ENCODE measurements at places on chromosomes 2 and 18.

DNA sequence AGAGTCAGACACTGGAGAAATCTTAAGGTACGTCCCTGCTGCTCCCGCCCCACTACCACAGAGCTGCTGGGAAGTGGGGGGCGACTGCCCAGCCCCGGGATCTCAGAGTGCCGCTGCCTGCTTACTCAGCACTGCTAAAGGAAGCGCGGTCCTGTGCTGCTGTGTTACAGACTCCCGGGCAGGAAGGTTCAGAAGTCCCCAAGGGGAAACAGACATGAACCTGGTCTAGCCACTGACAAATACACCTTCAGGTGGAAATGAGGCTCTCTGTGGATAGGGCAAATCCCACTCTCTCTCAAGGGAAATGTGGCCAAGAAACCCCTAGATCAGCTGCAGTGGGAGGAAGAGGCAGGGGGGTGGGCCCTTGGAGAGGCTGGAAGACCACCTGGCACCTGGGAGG lies 13.7 kb downstream of the MTERF4 start:
- DNase-seq: no peak

DNA sequence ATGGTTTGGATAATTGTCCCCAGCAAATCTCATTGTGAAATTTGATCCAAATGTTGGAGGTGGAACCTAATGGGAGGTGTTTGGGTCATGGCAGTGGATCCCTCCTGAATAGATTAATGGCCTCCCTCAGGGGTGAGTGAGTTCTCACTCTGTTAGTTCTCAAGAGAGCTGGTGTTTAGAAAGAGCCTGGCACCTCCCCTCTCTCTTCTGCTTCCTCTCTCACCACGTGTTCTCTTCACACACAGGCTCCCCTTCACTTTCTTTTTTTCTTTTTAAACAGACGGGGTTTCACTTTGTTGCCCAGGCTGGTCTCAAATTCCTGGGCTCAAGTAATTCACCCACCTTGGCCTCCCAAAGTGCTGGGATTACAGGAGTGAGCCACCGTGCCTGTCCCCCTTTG lies 111.6 kb upstream of the LTBP1 start:
- no peak for DNase-seq

DNA sequence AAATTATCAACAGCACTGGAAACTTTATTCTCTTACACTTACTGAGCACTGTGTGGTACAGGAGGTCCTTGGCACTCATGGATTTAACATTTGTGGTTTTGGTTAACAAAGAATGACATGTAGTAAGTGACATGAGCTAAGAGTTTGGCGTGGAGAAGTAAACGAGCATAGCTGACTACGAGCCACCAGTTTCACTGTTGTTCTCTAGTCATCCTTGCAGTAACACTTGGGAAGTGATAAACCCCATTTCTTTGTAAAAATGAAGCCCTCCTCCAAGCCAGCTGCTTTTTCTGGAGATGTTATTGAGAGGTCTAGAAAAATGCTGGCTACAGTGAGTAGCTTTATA lies 32.7 kb downstream of the QPCT start:
- DNase-seq: no peak

DNA sequence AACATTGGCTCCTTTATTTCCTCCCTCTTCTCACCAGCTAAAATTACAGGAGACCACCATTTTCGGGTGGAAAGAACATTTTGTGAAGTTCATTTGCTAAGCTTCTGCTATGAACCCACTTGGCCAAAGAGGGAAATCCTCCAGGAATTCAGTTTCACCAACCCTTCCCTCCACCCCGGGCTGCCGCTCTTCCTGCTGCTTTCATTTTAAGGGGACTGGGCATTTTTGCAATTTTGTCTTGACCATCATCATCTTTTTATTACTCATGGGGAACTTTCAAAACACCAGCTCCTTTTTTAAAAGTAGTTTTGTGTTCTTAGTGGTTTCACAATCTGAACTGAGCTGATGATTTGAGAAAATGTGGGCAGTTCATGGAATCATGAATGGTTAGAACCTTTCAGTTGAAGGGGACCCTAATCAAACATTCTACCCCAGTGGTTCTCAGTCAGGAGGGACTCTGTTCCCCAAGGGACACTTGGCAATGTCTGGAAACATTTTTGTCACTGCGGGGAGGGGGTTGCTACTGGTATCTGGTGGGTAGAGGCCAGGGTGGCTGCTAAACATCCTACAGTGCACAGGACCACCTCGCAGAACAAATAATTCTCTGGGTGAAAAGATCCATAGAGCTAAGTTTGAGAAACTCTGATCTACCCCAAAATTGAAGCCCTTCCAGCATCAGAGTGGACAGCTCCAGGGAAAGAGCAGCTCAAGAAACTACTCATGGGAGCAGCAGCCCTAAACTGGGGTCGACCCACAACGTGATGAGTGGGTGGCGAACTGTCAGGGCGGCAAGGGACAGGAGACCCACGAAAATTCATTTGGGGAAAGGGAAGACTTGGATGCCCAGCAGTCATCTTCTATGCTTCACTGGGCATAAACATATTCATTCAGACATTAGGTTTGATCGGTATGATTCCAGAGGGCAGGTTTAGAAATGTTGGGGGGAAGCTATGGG lies 92.9 kb downstream of the ACKR3 start:
- no peak for DNase-seq

Data from activated T-cell treated with anti-CD3 and anti-CD28 coated beads for 1 hour (primary cell).